Umbilical cord (tissue), 2 donors: ENCODE measurements at places on chromosomes 7 and 10. TPM values are rescaled to one million over a fixed set of nuclear protein-coding genes. Genes with fewer than 3 reads are reported as not detected.
A peak's percentile ranks its signal among the peaks of the same experiment; 100 is the strongest.

DNA sequence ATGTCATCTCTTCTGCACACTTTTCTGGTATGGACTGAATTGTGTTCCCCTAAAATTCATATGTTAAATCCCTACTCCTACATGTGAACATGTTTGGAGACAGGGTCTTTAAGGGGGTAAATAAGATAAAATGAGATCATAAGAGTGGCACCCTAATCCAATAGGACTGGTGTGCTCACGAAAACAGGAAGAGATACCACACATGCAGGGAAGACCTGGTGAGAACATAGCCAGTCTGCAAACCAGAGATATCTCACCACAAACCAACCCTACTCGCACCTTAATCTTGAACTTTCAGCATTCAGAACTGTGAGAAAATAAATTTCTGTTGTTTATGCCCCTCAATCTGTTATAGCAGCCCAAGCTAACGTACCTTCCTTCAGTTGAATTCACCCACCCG is 51.8 kb downstream of the VWDE start:
- DNase-seq: no peak

DNA sequence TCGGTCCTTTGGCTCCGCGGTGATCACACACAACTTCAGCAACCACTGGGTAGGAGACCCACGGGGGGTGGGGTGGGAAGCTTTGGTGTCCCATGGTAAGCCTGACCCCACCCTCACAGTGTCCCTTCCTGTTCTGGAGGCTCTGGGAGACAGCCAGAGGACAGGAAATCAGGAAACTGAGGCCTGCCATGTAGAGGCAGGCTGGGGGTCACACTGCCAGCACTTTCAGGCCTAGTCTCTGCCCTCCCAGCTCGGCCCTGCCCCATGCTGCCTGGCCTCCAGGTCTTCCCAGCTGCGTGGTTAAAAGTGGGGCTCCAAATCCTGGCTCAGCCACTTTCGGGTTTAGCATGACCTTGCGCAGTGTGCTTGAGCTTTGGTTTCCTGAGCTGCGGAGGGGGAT is 10.9 kb downstream of the AQP1 start:
- DNase-seq: no peak

DNA sequence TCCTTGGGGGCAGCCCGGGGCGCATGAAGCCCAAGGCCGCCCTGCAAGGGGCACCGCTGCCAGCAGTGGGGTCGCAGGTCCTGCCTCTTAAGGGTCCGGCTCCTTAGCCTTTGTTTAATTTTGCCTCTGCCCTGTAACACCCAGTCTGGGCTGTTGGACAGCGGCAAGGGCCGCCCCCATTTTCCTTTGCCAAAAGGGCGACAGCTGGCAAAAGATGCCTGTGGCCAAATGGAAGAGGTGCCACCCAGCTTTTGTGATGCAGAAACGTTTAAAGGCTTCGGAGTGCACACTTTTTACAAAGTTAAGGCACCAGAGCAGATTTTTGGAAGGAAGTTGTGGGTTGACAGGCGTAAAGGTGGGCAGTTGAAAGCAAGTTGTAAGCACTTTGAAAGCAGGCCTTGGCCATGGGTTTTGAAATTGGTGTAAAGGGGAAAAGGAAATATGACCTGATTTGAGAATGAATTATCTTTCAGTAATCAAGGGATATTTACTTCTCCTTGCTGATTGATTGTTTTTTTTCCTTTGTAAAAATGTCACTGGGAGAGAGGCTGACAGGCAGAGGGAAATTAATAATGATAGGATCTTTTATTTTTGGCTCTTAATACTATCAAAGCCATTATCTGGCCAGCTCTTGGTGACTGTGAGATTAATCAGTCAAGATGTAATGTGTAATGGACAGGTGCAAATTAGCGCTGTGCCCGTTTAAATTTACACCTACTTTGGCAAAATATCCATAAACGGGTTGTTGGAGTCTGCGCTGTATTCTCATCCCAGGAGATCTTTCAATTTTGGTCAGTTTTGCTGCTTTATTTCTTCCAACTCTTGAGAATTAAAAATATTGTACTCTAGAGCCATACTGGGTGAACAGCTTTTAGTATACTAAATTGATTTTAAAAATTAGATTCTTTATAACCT is 1.2 kb downstream of the CASD1 start:
- DNase-seq: peak; percentile 38

DNA sequence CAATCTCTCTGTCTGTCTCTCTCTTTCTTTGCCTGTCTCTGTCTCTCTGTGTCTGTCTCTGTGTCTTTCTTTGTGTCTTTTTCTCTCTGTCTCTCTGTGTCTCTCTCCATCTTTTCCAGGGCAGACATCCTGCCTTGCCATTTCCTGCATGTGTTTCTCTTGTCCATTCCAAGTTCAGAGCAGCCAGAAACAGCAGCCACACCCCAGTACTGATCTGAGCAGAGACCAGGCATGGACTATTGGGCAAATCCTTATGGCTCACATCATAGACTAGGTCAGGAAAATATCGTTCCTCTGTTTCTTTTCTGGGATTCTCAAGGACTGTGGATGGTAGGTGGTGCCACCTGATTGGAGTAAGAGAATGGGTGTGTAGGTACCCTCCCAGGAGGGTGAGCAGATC is 95.8 kb downstream of the RAMP3 start:
- DNase-seq: peak; percentile 12

GRCh38 chr7:101828301-101829020 is 11.0 kb downstream of the CUX1 start:
- DNase-seq: peak; percentile 57

DNA sequence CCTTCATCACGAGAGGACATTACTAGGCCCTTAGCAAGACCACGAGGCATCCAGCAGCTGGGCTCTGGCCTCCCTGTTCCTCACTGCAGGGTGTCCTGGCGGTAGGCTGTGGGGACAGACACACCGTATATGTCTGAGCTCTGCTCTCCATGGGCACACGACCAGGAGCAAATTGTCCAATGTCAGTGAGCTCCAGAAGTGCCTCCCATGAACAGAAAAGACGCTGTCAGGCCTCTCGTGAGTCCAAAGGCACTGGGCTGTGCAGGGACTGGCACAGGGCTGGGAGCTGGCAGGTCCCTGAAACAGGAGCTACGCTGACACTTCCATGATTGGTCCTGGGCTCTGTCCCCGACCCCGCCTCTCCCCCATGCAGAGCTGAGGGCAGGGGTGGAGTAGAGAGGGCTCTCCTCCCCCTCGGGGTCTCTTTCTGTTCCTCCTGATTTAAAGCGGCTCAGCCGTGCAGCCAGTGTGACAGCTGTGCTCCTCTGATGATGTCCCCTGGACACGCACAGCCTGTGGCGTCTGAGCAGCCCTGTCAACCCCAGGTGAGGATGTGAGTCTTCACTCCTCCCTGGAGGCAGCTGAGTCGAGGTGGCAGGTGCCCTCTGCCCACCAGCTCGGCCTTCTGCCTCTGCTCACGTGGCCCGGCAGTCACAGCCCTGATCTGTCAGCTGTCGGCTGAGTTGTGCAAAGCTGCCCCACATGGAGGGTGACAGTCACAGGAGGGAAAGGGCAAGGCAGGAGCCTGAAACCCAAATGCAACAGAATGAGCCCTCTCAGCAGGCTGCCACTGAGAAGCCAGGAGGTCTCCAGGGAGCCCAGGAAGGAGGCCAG is 13.0 kb downstream of the ANTXRL start:
- DNase-seq: no peak

DNA sequence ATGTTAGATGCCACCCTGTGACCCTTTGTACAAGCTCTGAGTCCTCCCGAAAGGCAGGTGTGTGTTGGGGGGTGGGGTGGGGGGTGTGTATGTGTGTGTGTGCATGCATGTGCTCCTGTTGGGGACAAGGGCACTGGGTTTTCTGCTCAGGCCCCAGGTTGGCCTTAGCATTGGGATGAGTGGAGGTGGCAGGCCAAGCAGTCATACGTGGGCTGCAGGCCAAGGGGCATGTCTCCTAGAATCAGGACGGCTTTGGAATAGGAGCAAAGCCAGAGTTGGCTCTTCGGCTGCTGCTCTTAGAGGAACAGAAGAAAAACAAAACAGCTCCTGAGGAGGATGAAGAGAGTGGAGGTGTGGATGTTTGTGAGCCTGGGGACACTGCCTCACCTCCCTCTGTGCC is 26.0 kb downstream of the HSPA12A start:
- DNase-seq: no peak

DNA sequence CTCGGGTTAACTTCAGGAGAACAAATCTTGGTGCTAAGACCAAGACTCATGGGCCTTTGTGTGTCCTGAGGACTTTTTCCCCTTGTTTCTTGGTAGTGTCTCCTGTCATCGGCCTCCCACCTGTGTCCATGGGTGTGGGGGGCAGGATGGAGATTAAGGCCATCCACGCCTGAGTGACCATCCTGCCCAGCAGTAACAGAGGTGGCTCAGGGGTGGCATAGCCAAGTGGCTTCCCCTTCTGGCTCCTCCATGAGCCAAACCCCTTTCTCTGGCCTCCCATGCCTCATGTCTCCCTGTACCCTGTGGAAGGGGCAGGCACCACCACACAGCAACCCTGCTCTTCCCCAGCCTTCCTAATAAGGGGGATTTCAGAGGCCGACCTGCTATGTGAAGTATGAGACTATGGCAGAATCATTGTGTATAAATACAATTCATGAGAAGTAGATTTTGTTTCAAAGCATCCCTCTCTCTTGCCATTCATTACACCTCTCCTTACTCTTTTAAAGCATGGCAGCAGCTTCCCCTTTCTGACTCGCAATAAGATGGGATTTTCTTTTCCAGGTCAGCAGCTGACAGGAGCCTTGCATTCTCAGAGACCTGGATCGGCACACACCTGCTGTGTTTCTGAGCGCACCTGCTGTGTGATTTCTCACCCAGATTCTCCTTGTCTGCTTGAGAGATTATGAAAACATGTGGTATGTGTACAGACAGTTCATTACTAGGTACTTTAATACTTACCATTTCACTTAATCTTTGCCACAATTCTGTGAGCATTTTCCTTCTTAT is 102.5 kb downstream of the XPNPEP1 start:
- DNase-seq: no peak

DNA sequence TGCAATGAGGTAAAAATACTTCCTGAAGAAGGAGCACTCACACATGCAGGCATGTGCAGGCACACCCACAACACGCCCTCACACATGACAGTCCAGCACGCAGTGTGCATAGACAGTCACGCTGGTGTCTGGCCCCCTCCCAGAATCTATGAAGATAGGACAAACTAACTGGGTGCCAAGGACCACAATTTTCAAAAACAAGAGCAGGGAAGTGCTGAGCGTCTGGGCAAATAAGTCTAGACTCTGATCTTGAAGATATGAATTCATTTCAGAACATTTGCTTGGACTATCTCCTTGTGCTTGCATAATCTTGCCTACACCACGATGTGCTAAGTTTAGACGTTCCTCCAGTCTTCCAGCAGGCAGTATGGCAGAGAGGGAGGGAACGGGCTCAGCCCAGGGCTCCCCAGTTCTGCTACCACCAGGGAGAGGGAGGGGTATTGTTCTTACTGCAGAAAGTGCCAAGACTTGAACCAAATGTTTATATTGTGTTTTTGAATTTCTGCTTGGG is 276.5 kb upstream of the KLF6 start:
- no peak for DNase-seq

DNA sequence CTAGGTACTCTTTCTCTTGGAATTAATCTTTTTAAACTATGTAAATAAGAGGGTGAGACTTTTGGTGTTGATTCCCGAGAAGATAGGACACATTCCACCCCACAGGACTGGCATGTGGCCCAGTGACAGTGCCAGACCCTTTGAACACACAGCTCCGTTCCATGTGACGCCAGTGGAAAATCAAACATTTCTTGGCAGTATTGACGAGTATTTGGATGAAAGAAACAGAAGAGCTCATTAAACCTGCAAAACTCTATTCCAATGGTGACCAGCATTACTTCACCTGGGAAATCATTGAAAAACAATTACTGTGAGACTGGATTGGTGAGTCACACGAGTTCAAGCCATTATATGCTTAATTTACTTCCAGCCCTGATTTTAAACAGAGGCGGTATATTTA is 25.8 kb downstream of the AKR1E2 start:
- no peak for DNase-seq

DNA sequence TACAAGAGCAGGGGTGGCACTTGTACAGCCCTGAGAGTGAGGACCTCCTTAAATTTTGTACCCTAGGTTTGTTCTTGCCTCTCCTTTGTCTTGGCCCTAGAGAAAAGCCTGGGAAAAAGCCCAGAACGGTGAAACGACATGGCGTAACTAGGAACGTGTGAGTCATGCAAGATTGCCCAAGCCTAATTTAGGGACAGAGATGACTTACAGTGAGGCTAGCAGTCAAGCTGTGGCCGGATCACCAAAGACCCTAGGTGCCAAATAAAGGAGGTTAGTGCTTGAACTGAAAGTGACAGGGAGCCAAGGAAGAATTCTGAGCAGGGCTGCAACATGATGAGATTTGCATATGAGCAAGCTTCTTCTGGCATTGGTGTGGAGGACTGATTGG is 25.1 kb downstream of the TBXAS1 start:
- DNase-seq: no peak

DNA sequence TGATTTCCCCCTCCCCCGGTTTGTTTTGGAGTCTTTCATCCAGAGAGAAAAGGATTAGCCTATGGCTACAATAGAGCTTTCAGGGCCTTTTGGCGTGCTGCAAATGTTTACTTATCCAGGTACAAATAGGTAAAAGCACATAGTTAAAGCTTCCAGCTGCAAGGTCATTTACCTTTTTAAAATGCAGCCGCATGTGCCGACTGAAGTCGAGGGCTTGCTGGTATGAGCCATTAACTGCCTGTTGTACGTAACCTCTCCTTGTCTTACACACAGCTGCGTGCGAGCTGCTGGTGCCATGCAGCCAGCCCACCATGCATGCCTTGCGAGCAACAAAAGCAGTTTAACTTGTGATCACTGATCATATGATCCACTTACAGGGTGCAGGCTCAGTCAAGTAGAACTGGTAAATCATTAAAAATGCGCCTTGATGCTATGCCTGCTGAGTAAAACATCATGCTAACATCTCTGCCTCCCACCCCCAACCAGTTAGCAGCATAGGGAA is 866.4 kb downstream of the LRMDA start:
- DNase-seq: no peak

GRCh38 chr10:58019863-58020537 is 247.7 kb downstream of the IPMK start:
- no peak for DNase-seq

DNA sequence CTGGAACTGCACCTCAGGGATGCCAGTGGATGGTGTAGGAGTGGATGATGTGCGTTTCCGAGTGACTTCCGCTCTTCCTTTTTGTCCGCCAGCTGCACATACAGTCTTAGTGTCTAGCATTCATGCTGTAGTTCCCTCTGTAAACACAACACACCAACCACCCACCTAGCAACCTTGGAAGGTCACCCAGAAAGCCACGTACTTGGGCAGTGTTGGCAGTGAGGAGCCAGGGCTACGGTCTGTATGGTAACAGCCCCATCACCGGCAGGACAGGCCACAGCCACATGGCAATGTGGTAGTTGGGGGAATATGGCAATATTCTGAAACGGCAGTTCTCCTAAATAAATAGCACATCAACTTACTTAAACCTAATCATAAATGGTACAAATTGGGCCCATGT is 613.5 kb upstream of the MGMT start:
- DNase-seq: no peak

The DYDC2 gene
- total RNA-seq: 1.4 TPM

The SPDYE6 gene
- total RNA-seq: not detected

The CLDN4 gene
- total RNA-seq: 17.6 TPM

The PDE6C gene
- total RNA-seq: 1.2 TPM

The CYP3A4 gene
- total RNA-seq: 0.72 TPM

The A1CF gene
- 2.9 TPM for total RNA-seq

The PPIA gene
- total RNA-seq: 1,749 TPM

The SLC26A3 gene
- 6.3 TPM for total RNA-seq

The XPNPEP1 gene
- 66.0 TPM for total RNA-seq
